CD8-positive, alpha-beta memory T cell (primary cell): ENCODE measurements at places on chromosomes 2 and 18.
A peak's percentile ranks its signal among the peaks of the same experiment; 100 is the strongest.

DNA sequence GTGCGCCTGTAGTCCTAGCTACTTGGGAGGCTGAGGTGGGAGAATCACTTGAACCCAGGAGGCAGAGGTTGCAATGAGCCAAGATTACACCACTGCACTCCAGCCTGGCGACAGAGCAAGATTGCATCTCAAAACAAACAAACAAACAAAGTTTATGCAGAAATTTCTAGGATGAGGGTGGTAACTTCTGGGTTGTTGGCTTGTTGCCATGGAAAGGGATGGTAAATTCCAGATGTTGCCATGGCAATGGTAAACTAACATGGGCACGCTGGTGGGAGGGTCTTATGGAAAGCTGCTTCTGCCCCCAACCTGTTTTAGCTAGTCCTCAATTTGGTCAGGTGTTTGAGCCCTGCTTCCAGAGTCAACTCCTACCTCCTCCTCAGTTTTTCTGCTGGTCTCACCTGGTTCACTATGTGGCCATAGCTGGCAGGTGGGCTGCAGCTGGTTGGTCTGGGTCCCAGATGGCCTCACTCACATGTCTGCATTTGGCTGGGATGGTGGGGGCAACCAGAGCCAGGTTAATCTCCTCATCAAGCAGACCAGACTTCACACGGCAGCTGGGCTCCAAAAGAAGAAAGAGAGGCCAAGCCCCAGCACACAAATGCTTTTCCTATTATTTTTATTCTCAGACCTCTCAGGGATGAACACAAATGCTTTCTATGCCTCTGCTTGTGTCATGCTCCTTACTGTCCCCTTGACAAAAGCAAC lies 26.6 kb upstream of the TEX44 start:
- DNase-seq = no peak

DNA sequence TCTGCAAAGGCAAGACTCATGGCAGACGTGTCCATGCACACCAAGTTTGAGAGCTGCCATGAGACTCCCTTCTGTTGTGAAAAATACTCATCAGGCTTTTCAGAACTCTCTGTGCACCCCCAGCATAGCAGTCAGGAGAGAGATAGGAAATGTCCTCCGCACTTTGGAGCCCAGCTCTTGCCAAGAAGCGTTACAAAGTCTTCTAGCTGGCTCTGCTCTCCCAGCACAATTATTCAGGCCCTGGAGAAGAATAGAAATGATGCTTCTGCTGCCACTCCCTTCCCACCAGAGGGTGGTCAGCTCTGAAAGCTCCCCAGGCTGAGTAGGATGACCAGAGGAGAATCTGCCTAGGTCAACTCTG lies 594.4 kb upstream of the ID2 start:
- no peak for DNase-seq

DNA sequence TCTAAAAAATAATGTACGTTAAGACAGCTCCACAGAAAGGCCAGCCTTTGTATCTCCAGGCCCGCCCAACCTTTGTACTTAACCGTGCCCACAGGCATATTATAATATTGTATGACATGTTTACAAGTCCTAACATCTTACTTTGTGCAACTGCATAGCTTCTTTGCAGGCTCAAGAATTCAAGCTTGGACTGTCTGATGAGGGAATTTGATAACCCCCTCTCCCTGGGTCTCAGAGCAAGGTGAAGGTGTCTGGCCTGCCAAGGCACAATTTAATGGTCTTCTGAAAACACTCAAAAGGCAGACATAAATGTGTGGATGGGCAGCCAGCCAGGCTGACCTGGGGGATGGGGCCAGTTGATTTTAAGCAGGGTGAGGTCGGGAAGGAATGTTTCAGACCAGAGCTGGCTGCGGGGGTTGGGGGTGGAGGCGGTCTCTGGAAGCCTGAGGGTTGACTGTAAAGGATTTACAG lies 732.7 kb upstream of the FANCL start:
- DNase-seq = no peak

DNA sequence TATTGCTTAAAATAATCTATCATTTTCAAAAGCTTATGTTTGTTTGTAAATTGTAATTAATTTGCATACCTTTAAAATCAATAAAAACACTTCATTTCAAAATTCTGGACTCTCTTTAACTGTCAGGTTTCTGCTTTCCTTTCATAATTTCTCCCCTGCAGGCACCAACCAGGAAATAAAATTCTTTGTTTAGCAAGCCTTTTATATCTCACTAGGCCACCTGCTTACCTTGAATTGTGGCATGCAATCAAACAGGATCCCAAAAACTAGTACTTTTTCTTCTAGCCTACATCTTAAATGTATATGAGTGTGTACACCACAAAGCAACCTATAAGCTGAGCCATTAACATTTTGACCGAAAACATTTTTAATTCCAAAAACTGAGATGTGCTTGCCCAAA lies 233.1 kb downstream of the NR4A2 start:
- DNase-seq = no peak

DNA sequence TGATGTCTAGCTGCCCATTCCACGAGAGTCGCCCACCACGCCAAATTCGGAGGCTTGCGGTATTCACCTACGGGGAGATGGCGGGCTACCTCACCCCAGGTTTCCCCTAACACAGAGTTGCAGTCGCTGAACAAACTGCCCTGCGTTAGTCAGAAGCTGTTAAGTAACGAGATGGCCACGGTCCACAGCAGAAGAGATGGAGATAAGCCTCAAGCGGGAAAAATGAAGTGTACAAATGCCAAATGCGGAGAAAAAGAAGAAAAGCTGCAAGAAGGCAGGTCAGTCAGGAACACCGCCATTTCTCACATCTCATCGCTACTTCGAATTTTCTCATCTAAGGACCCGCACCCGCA lies 425 bp downstream of the ASB3 start:
- DNase-seq = peak; percentile 56

DNA sequence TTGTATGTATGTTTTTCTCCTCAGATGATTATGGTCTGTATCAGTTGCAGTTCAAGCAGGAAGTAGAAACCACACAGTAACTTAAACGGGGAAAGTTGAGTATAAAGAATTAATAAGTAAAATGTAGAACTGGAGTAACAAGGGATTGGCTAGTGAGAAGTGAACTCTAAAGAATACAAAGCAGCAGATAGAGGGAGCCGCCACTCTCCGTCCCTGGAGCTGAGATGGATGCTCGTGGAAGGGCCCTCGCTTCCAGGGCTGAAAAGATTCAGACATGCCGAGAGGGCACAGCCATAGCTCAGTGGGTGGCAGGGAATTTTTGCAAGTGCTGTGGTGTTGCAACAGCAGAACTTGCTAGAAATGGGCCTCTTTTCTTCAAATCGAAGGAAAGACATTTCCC lies 155.8 kb downstream of the COL6A3 start:
- DNase-seq = no peak

GRCh38 chr2:227031379-227031778 lies 132.6 kb downstream of the COL4A4 start:
- peak; percentile 2 for DNase-seq

GRCh38 chr18:79480171-79481045 lies 84.7 kb downstream of the NFATC1 start:
- DNase-seq = peak; percentile 39

GRCh38 chr2:158131919-158132566 lies 30.4 kb downstream of the UPP2 start:
- DNase-seq = no peak

DNA sequence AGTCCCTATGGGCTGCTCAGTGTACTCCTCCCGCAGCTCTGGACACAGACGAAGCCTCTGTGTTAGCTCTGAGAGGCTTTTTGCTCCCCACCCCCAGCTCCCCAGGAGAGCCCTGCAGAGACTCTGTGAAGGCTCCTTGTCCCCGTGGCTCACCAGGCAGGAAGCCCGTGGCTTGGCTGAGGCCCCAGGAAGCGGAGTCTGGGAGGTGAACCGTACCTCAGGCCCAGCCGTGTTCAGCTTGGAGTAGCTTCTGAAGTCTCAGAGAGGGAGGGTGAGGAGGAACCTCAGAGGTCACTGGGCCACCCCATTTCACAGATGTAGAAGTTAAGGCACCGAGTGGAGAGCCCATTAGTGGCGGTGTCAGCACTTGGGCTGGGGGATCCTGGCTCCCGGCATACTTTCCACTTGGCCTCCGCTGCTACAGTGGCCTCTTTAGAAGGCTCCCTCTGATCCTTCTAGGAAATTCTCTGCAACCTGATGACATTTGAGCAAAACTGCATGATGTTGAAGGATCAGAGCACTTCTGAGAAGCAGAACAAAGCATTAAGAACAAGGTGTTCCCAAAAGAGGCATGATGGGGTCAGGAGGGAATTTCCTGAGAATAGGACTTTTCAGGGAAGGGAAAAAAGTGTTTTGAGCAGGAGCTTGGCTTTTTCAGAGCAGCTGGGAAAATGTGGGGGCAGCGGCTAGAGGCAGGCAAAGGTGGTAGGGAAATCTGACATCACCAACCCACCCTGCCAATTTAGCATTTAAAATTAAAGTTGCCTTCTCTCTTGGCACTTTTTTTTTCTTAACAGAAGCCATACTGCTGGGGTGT lies 79.1 kb downstream of the MCFD2 start:
- DNase-seq = no peak

DNA sequence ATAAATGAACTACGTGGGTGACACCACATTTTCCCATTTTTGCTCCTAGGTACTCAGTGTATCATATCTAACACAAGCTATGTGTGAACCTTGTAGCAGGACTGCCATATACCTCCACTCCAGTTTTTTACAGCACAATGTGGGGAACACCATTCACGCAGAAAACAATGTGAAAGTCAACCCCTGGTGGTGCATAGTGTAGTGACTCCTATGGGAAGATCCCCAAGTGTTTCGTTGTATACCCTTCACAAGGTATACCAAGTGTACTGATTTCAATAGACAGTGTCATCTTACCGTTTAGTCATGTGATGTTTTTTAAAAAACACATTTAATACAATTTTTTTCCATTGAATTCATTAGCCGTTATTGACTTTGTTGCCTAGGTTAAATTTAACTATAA lies 68.1 kb downstream of the ANKRD12 start:
- no peak for DNase-seq

DNA sequence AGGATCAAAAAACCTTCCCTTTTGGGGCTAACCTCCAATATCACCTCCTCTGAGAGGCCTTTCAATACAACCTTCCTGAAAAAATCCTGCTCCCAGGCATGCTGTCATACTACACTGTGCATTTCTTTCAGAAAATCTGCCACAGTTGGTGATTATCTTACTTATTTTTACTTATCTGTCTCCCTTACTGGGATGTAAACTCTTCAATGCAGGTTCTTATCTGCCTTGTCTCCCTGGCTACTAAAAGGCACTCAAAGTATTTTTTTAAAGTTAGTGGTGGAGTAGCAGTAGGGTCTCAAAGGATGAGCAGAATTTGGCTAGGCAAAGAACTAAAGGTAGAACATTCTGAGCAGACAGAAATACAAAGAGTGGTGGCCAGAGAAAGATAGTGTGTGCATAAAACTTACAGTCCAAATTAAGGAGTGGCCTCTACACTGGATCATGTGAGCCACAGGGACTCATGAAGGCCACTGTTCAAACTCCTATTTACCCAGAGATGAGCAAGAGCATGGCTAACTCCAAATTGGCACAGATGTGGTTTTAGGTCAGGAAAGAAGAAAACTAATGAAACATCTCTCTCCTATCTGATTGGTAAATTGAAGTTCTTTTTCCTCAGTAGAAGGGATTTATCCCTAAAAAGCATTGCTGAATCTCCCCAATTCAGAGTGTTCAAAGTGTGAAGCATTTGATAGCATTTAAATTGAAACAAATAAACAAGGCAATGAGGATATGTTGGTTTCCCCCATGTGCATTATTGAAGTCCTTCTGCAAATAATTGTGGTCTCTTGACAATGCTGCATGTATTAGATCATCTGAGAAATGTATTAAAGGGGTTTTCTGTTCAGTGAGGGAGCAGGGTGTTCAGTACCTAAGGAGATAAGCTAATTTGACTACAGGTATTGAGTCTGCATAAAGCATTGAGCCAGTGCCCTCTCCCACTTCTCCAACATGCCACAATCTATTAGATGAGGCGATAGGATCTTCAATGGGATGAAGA lies 285.5 kb downstream of the MREG start:
- no peak for DNase-seq

DNA sequence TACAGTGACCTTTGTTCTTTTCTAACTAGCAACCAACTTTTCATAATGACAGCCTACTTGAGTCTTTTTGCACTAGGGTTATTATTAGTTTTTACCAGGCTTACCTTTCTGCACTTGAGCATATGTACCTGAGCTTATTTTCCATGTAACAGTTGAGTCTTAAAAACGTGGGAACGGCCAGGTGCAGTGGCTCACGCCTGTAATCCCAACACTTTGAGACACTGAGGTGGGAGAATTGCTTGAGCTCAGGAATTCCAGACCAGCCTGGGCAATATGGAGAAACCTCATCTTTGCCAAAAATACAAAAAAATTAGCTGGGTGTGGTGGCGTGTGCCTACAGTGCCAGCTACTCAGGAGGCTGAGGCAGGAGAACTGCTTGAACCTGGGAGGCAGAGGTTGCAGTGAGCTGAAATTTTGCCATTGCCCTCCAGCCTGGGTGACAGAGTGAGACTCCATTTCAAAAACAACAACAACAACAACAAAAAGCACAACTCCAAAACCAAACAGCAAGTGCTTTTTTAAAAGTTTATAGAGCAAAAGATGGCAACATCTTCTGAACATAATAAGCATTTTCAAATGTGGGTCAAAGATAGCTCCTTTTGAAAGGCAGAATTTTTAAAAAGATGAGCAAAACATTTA lies 57.1 kb upstream of the CD28 start:
- no peak for DNase-seq

- DNase-seq = no peak
Measured at GRCh38 chr2:157304811-157305722, 20.6 kb downstream of the ERMN start.

DNA sequence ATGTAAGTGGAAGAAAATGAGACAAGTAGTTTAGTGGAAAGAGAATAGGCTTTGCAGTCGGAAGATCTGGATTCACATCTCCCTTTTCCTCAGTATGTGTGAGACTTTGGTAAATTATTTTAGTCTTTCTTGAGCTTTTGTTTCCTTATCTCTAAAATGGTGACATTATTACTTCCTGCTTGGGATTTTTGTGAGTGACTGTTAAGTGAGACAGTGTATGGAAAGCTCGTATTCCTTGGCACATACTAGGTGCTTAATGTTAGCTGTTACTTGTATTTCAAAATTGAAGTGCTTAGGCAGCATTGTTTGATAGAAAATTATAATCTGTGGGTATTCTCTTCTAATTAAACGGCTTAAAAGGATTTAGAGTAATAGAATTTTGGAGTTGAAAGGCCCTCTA lies 2.0 kb downstream of the ZNF638 start:
- DNase-seq = no peak

DNA sequence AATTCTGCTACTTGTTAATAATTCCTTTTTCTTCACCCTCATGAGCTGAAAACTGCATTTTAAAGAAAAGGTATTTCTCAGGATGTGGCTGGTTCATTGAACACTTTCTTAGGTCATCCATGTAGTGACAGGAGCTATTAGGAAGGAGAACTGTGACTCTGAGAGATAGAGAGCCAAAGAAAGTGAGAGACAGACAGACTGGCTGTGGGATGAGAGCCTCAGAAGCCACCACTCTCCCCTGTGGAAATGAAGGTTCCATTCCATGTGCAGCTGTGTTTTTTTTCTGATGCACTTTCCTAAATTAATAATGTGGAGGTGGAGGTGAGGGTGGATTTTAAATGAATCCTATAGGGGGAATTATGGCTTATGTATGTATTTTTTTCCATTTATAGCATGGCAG lies 113.3 kb downstream of the FAM210A start:
- no peak for DNase-seq

- DNase-seq = no peak
Measured at GRCh38 chr2:48883661-48884060, 128.1 kb upstream of the LHCGR start.
